ENCODE measurements at places on chromosomes 6 and 20.

DNA sequence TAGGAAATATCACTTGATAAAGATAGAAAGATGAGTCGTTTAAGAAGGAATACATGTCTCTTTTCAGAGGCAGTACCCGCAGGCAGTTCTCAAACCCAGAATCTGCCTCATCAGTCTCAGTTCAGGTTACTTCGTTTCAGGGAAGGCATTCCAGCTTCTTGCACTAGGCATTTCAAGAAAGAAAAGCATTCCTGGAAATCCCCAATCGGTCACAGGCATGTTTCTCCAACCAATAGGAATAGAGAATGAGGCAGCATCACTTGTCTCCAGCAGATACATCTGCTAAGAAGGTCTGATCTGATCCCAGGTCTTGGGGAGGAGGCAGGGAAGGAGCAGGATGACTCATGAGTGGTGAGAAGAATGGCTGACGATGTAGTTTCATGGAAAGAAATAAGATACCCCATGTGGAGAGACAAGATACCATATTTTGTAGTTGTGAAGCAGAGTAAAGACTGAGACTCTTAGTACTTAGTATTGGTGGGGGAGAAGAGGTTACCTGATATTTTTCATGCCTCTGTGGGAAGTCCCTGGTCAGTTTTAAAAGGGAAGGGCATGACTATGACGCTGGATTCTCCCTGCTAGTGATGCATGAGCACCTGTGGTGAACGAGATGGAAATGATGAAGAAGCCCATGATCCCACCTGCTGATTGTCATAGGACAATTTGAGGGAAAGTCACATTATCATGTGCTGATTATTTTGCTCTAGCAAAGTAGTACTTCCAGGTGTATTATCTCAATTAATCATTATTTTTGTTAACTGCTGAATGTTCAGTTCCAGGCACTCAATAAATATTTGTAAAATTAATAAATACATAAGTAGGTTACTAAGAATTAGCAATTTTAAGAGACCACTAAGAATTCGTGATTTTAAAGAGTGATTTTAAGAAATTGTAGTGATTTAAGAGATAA is 20.3 kb upstream of the HLA-DRB1 start:
- DNase-seq = peak; percentile 72

DNA sequence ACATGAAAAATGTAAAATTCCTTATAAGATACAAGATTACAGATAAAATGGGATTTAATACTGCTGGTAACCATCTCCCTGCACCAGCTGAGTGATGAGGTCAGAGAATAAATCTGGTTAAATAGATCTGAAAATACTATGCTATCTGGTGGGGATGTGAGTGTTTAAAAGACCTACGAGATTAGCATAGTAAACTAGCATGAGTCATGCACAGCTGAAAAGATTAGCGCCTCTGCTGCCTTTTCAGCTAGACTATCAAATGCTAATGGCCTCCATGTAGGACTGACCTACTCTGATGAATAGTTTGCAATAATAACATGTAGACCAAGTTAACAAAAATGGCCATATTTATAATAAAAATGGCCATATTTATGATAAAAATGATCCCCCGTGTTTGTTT is 553.3 kb downstream of the C6orf118 start:
- no peak for DNase-seq

DNA sequence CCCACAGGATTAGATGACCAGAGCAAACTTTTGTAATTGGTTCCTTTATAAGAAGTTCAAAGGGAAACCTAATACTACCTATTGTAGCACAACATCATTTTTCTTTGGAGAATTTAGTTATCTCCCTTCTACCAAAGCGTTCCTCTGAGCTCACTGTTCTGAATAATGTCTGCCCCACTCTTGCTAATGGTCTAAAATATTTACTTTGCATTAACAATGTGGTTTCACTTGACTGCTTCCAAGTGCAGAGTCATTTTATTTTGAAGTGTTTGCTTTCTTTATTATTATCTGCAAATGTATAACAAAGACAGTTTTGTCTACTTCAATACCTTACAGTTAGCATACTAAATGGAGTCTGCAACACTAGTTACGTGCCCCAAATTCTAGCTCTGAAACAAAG is 15.0 kb downstream of the TRAPPC3L start:
- DNase-seq = no peak

- DNase-seq = no peak
Observed at GRCh38 chr20:19463597-19463996, 251.2 kb downstream of the SLC24A3 start.

DNA sequence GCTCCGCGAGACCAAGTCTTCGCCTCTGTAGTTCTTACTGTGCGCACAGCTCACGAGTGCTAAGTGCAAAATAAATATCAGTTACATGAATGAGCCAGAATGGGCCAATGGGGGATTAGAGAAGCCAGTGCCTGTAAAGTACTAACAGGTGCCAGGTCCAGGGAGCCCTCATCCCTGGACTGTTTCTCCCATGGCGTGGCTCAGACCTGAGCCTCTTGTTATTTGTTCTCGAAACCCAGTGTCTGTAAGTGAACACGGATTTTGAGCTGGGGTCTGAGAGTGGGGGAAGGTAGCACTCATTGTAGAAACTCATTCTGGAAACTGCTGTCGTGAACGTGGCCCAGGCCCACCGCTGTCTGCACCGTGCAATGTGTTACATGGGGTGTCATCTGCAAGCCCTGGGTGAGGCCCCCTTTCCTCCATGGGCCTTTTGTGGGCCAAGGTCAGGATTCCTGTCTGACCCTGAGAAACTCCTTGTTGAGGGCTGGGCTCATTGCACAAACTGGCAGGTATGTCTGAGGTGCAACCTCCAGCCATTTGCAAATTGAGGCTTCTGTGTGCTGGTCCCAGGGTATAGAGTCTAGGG is 154.7 kb downstream of the SYCP2 start:
- no peak for DNase-seq

- DNase-seq = no peak
Observed at GRCh38 chr20:15675813-15676484, 897.3 kb downstream of the KIF16B start.

- no peak for DNase-seq
Observed at GRCh38 chr6:79005497-79005896, 72.6 kb downstream of the PHIP start.

GRCh38 chr6:41713650-41714291 is 21.6 kb downstream of the TFEB start:
- DNase-seq = no peak

GRCh38 chr6:110329348-110329713 is 28.8 kb downstream of the METTL24 start:
- no peak for DNase-seq

DNA sequence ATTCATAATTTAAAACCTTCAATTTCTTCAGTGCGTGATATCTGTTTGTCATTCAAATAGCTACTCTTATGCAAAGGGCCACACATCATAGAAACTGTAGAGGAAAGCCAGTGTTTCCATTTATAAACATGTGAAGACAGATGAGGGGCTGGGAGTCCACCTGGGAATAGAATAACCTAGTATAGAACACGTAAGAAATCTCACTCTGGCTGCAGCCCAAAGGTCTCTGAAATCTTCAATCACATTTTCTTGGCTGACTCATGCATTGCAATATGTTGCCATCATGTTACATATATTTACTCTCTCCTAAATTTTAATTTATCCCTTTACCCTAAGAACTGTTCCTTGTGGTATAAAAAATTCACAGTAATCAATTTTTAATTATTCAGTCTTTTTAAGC is 123.2 kb downstream of the ELOVL4 start:
- DNase-seq = no peak

GRCh38 chr6:106084989-106085691 is 996 bp upstream of the PRDM1 start:
- no peak for DNase-seq

GRCh38 chr6:166567813-166568212 is 18.7 kb downstream of the RAMACL start:
- DNase-seq = no peak

GRCh38 chr20:47310729-47311128 is 45.8 kb downstream of the ZMYND8 start:
- no peak for DNase-seq

DNA sequence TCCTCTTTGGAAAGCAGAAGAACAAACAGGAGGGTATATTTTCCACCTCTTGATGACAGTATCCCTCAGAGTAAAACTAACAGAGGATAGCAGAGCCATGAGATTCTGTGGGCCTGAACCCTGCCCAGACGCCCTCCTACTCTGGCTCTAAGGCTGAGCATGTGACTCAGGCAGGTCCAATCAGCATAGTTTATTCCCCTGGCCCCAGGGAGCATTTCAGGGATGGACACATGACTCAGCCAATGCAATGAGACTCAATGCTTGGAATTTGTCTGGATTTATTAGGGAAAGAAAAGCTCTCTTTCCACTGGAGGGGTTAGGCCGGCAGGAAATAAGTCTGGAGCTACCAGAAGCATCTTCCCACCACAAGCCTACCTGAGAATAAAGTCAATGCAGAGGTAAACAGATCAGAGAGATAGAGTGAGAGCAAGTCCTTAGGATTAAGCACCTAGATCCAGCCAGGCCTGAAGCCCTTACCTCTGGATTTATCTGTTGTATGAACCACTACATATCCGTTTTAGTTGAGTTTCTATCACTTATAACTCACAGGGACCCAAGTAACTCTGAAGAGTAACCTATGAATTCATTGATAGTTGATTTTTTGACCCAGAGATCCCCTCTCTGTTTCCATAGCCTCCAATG is 68.2 kb upstream of the EYA2 start:
- DNase-seq = no peak

DNA sequence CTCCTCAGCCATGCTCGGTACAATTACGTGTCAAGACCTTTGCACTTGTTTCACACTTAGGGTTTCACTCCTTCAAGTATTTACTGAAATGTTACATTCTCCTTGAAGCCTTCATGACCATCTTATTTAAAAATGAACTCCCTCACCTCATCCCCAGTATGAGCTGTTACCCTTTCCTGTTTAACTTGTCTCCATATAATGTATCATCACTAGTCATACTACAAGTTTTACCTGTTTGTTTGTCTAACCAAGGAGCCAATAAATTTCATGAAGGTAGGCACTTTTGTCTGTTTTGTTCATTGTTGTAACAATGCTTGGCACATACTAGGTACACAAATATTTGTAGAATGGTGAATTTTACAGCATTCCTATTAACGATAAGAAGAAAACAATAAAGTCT is 46.1 kb upstream of the MTRF1L start:
- DNase-seq = no peak

DNA sequence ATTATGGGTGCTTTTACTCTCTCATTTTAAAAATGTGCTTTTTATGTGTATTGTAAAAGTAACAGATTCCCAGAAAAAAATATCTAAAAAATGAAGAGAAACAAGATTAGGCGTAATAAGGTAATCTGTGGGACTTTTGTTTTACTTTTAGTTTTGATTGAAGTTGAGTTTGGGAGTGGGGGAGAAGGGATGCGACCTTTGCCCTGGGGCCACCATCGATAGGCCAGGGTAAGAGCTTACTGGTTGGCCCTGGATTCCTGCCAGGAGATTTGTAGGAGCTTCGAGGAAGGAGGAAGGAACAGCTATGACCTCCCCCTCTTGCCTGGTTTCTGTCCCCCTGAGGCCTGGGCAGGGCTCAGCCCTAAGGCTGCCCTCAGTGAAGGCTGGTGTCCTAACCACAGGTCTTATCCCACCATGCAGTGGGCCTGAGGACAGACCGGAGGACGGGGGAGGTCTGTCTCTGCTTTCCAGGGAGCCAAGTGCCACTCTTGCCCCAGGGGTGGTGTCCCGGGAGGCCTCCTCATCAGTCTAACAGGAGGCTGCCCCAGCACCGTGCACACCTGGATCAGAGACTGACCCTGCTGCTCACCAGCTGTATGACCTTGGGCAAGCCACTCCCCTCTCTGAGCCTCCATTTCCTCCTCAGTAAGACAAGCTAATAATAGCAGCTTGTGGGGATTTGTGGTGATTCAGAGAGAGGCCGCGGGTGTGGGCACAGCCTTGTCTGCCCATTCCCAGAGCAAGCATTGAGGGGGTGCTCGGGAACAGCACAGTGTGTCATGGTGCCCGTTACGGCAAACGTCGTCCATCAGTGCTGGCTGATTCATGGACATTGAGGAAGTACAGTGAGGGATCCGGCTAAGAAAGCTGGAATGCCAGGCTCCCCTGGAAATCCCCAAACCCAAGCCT is 21.2 kb downstream of the TGM2 start:
- peak; percentile 89 for DNase-seq

GRCh38 chr6:132204591-132204990 is 196.7 kb downstream of the MOXD1 start:
- DNase-seq = no peak

All from PC-9 (cell line).